ENCODE measurements at places on chromosomes 12 and 14. TPM values are rescaled to one million over a fixed set of nuclear protein-coding genes. Genes with fewer than 3 reads are reported as not detected.

- no peak overlapping the region for H3K4me3 ChIP-seq
- H3K36me3 ChIP-seq = no peaks in the 10 kb centered on the region
- no peak overlapping the region for H3K27ac ChIP-seq
- H3K4me1 ChIP-seq = no peaks in the 10 kb centered on the region
- no peaks in the 10 kb centered on the region for H3K27me3 ChIP-seq
Measured at GRCh38 chr12:130357729-130358330, 20.1 kb downstream of the PIWIL1 start.

GRCh38 chr14:52786887-52787286 is 4.5 kb downstream of the GNPNAT1 start:
- H3K4me1 ChIP-seq = peaks cover 8% of the 10 kb centered on the region
- no peak for DNase-seq
- H3K36me3 ChIP-seq = peaks cover 8% of the 10 kb centered on the region

DNA sequence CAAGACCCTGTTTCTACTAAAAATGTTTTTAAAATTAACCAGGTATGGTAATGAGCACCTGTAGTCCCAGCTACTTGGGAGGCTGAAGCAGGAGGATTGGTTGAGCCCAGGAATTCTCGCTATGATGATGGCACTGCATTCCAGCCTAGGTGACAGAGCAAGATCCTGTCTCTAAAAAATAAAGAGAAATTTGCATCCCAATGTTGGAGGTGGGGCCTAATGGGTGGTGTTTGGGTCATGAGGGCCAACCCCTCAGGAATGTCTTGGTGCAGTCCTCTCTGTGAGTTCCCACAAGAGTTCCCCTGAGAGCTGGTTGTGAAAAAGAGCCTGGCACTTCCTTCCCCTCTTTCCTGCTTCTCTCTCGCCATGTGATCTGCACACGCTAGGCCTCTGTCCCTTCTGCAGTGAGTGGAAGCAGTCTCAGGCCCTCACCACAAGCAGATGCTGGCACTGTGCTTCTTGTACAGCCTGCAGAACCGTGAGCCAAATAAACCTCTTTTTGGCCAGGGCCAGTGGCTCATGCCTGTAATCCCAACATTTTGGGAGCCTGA is 11.3 kb downstream of the ACOT6 start:
- H3K27me3 ChIP-seq = no peaks in the 10 kb centered on the region
- DNase-seq = no peak
- H3K36me3 ChIP-seq = no peaks in the 10 kb centered on the region
- no peak overlapping the region for H3K27ac ChIP-seq
- H3K4me1 ChIP-seq = no peaks in the 10 kb centered on the region

DNA sequence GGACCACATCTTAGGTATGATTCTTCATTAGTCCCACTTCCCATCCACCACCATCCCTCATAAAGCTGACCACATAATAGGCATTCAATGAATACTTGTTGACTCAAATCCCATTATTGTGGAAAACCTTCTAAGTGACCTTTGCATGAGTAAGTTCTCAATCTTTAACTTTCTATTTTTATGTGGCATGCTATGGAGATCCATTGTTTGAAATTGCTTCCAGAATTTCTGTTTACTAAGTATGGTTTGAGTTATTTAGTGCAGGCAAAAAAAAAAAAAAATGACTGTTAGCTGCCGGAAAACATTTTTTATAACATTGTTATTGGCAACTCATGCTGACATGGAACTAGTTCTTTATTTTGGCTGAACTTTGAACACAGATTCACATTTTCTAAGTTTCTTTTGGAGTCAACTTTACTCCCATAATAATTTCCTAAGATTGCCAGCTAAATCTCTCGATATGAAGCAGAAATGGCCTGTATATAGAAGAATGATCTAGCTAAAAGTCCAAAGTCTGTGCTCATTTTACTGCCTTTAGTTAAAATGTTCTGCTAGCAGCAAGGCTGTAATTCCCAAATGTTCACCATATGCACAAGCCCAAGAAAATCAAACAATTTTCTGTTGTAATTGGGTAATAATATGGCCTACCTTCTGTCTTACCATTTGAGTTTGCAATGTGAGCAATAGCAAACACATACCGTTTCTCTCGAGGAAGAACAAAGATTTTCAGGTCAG is 77.9 kb downstream of the PTGER2 start:
- H3K27me3 ChIP-seq = no peaks in the 10 kb centered on the region
- no peaks in the 10 kb centered on the region for H3K36me3 ChIP-seq
- H3K4me1 ChIP-seq = peaks cover 11% of the 10 kb centered on the region
- no peak overlapping the region for H3K4me3 ChIP-seq
- no peak for DNase-seq

Gene CLEC6A
- 0.20 TPM for total RNA-seq

GRCh38 chr14:96583569-96584041 is 81.4 kb downstream of the PAPOLA start:
- peaks cover 8% of the 10 kb centered on the region for H3K4me1 ChIP-seq
- no peaks in the 10 kb centered on the region for H3K36me3 ChIP-seq
- H3K4me3 ChIP-seq = no peak overlapping the region
- no peaks in the 10 kb centered on the region for H3K27me3 ChIP-seq
- peak; percentile 63 for DNase-seq

DNA sequence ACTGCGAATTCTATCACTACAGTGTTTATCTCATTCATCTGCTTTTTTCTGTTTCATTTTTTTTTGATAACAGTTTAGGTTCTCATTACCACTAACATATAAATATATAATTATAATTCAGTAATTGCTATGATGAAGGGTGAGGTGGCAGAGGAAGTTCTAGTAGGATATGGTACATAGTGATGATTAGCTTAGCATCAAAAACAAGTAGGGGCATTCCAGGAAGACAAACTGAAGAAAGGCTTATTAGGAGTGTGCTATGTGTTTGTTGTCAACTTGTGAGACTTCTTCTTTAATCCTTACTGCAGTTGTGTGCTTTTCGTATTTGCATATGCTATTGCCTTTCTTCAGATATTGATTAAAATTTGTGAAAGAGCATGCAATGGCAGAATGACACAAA is 20.6 kb downstream of the FUT8 start:
- H3K4me1 ChIP-seq = peaks cover 25% of the 10 kb centered on the region
- no peak for DNase-seq
- H3K4me3 ChIP-seq = no peak overlapping the region

DNA sequence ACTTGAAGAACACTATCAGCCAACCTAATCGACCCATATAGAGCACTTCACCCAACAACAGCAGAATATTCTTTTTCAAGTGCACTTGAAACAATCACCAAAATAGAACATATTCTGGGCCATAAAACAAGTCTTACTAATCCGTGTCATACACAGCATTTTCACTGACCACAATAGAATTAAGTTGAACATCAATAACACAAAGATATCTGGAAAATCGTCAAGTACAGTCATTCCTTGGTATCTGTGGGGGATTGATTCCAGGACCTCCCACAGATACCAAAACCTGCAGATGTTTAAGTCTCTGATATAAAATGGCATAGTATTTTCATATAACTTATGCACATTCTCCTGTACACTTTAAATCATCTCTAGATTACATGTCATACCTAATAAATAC is 295.7 kb downstream of the BCL11B start:
- H3K4me3 ChIP-seq = no peak overlapping the region
- no peaks in the 10 kb centered on the region for H3K36me3 ChIP-seq
- H3K27ac ChIP-seq = no peak overlapping the region
- no peaks in the 10 kb centered on the region for H3K27me3 ChIP-seq
- DNase-seq = no peak
- H3K4me1 ChIP-seq = no peaks in the 10 kb centered on the region

GRCh38 chr12:68773582-68773981 is 27.6 kb downstream of the SLC35E3 start:
- no peaks in the 10 kb centered on the region for H3K36me3 ChIP-seq
- H3K27me3 ChIP-seq = no peaks in the 10 kb centered on the region
- no peak overlapping the region for H3K27ac ChIP-seq
- H3K4me1 ChIP-seq = peaks cover 22% of the 10 kb centered on the region
- H3K4me3 ChIP-seq = no peak overlapping the region
- no peak for DNase-seq

Gene MUCL1
- total RNA-seq = not detected

DNA sequence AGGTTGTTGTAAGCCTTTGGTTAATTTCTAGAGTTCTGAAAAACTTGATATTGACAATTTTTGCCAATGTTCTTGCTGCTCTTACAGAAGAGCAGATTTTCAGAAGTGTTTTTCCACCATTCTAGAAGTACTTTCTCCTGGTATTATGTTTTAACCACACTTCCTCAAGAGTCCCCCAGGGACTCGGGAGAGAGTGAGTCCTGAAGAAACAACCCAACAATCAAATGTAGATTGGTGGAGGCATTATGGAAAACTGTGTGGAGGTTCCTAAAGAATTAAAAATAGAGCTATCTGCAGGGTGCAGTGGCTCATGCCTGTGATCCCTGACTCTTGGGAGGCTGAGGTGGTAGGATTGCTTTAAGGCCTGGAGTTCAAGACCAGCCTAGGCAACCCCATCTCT is 26.7 kb downstream of the OR10P1 start:
- no peak for DNase-seq
- H3K4me3 ChIP-seq = no peak overlapping the region
- H3K36me3 ChIP-seq = no peaks in the 10 kb centered on the region
- H3K27me3 ChIP-seq = no peaks in the 10 kb centered on the region

GRCh38 chr14:21264025-21264801 is 5.0 kb downstream of the HNRNPC start:
- peak overlapping the region; percentile 96 for H3K27ac ChIP-seq
- peaks cover 71% of the 10 kb centered on the region for H3K4me1 ChIP-seq
- no peak overlapping the region for H3K4me3 ChIP-seq
- H3K27me3 ChIP-seq = no peaks in the 10 kb centered on the region
- DNase-seq = no peak
- H3K36me3 ChIP-seq = peaks cover 76% of the 10 kb centered on the region

DNA sequence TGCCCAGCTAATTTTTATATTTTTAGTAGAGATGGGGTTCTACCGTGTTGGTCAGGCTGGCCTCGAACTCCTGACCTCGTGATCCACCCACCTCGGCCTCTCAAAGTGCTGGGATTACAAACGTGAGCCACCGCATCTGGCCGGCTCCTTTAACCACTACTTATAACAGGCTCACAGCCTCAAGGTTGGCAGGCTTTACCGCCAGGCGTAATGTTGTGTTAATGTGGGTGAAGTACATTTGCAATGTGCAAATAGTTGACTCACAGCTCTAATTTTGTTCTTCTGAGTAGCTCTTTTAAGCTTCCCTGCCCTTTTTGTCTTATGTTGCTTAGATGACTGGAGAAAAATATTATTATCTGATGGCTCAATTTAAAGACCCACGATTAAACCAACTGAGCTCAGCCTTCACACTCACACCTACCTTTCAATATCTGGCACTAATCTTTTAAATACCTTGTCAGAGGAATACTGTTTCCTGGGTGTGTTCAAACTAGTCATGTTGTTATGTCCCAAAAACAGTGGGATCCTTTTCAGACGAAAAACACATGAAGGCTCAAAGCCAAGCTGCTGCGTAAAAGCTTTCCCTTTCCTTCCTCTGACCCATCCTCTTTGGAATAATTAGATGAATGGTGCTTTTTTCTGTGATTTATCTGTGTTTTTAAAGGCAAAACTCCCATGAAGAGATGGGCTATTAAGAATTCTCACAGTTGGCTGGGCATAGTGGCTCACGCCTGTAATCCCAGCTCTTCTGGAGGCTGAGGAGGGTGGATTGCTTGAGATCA is 57.2 kb upstream of the USP44 start:
- no peaks in the 10 kb centered on the region for H3K27me3 ChIP-seq
- H3K27ac ChIP-seq = peak overlapping the region; percentile 51
- H3K4me3 ChIP-seq = no peak overlapping the region
- no peaks in the 10 kb centered on the region for H3K36me3 ChIP-seq

Gene GPRC5D
- total RNA-seq = not detected

DNA sequence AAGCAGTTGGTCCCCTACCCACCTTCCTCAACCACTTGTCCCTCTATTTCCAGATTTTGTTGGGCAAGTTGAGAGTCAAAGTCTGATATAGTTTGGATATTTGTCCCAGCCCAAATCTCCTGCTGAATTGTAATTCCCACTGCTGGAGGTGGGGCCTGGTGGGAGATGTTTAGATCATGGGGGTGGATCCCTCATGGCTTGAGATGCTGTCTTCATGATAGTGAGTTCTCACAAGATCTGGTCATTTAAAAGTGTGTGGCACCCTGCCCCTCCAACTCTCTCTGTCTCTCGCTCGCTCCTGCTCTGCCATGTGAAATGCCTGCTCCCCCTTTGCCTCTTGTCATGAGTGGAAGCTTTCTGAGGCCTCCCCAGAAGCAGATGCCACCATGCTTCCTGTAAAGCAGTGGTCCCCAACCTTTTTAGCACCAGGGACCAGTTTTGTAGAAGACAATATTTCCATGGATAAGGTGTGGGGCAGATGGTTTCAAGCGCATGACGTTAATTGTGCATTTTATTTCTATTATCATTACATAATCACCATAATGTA is 37.3 kb upstream of the BCL11B start:
- no peak for DNase-seq
- no peaks in the 10 kb centered on the region for H3K36me3 ChIP-seq
- H3K27me3 ChIP-seq = no peaks in the 10 kb centered on the region
- H3K27ac ChIP-seq = no peak overlapping the region
- H3K4me1 ChIP-seq = no peaks in the 10 kb centered on the region
- no peak overlapping the region for H3K4me3 ChIP-seq

Gene CYP27B1
- total RNA-seq = 0.77 TPM

DNA sequence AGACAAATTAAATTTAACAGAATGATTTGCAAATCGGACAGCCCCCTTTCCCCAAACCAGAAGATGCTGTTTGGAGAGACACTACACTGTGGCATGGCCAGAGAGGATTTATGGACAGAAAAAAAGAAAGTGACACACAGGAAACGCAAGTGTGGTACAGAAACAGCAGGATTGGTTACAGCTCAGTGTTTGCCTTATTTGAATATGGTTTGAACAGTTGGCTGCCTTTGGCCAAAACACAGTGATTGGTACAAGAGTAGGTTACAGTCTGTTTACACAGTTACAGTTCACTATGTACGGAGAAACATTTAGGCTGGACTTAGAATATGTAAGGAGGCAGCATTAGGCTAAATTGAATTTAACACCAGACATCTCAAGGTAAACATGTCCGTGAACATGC is 335.3 kb downstream of the NPAS3 start:
- no peak for DNase-seq
- no peaks in the 10 kb centered on the region for H3K4me1 ChIP-seq
- H3K27me3 ChIP-seq = no peaks in the 10 kb centered on the region
- no peak overlapping the region for H3K4me3 ChIP-seq
- no peaks in the 10 kb centered on the region for H3K36me3 ChIP-seq

DNA sequence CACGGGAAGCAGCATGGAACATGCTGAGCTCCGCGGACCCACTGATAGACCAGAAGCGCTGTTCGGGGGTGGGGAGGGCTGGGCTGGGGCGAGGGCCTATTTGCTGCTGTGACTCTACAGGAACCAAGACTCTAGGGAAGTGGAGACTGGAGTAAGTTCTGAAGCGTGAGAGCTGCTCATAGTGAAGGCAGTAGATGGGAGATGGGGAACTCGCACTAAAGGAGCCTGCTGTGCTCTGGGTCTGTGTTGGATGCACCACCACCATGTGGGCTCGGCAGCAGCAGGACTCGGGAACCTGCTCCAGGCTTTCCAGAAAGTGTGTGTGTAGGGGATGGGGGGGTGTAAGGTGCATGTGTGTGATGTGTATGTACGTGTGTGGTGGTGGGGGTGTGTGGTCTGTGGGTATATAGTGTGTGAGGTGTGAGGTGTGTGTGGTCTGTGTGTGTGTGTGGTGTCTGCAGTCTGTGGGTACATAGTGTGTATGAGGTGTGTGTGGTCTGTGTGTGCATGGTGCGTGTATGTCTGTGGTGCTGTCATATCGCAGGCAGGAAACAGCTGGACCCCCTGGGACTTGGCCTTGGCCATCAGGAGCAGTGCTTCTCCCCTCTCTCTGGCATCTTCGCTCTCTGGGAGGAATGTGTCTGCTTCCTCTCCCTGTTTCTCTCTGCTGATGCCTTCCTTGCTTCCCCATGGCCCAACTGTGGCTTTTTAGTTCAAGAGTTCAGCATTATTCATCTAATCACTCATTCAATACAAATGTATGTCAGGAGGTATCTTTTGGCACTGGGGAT is 378.9 kb downstream of the FUT8 start:
- H3K4me1 ChIP-seq = no peaks in the 10 kb centered on the region
- no peak for DNase-seq
- H3K27me3 ChIP-seq = no peaks in the 10 kb centered on the region
- no peak overlapping the region for H3K4me3 ChIP-seq
- H3K27ac ChIP-seq = no peak overlapping the region

All from spleen (tissue), 13 donors.